Heart left ventricle (tissue), 16 donors: ENCODE measurements at places on chromosomes 7 and 10. TPM values are rescaled to one million over a fixed set of nuclear protein-coding genes. Genes with fewer than 3 reads are reported as not detected.

GRCh38 chr7:137073571-137074325, 205.3 kb downstream of the CHRM2 start:
- DNase-seq = no peak

FAM13C gene
- polyA plus RNA-seq = 1.00 TPM

DNA sequence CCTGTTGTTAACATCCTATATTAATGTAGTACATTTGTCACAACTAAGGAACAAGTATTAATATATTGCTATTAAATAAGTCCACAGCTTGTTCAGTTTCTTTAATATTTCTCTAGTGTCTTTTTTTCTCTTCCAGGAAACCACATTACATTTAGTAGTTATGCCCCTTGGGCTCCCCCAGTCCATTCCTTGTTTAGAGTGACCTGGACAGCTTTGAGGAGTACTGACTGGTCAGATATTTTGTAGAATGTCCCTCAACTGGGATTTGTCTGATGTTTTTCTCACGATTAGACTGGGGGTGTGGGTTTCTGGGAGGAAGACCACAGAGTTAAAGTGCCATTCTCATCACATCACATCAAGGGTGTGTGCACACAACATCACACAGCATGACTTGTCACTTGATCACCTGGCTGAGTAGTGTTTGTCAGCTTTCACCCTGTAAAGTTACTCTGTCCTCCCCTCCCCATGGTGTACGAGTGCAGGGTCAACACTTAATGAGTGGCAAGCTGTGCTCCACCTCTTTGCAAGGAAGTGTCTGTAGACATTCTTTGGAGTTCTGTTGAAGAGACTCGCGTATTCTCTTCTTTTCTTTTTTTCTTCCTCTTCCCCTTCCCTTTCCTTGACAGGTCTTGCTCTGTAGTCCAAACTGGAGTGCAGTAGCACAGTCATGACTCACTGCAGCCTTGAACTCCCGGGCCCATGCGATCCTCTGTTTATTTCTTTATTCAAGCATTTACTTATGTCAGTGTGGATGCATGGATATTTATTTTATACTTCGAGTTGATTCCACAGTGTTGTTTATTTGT, 10.2 kb downstream of the LMTK2 start:
- no peak for DNase-seq

DNA sequence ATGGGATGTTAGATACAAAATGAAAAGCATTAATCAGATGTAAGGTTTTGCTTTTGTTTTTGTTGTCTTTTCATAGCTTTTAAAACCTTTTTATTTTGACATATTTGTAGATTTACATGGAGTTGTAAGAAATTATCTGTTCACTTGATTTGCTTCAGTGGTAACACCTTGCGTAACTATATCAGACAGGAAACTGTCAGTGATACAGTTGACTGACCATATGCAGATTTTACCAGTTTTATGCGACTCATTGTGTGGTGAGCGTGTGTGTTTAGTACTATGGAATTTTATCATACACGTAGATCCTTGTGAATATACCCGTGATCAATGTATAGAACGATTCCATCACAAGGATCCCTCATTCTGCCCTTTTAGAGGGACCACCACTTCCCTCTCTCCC, 701.4 kb downstream of the SUGCT start:
- no peak for DNase-seq

GRCh38 chr10:129497013-129497412, 30.0 kb downstream of the MGMT start:
- no peak for DNase-seq

DNA sequence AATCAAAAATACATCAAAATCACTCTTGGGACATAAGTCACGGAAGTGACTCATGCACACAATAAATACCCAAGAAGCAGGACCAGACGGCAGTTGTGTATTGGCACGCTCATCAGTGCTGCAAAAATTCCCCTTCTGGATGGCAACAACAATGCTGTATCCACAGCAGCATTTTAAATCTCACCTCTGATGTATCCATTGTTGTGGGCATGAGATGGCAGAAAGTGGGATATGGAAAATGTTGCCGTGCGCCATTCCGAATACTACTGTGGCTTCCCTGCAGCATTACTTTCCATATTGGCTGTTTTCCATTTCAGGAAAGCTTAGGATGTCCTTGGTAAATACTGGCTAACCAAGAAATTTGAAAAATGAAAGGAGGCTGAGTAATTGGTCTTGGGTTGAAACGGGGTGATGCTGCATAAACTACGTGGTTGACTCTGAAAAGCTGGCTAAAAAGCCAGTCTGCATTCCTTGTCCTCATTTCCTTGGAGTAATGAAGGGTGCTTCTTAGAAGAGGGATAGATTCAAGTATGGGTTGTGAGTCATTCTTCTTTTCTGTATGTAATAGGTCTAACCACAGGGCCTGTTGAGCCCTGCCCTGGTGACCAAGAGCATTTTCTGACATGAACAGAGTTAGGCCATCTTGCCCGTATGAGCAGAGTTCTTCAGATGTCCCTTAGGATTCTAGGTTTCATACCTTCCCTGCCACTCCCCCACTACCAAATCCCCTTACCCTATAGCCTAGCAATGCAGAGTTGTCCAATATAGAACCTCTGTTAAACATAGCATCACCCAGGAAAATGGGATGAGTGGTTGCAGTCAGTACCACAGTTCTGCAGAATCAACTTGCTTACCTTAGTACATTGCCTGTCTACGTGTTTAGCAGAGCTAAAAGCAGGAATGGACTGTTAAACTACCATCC, 36.3 kb upstream of the TOMM7 start:
- no peak for DNase-seq

SEMA3A gene
- polyA plus RNA-seq = 0.39 TPM

DNA sequence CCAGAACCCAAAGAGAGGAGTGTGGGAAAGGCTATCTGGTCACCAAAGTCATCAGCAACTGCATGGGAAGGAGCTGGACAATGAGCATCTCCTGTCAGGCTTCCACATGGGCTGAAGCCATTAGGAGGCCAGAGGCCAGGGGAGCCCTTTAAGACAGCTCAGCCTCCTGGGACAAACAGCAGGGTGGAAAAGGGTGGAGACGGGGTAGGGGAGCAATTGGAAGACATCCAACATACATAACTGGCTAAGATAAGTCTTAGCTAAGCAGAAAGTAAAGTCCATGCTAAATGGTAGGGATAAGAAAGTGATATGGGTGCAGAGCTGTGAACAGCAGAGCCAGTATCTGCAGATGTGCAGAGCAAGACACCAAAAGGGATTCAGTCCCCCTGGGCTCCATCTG, 1.5 kb upstream of the OAT start:
- DNase-seq = no peak

C10orf67 gene
- polyA plus RNA-seq = 0.27 TPM

DNA sequence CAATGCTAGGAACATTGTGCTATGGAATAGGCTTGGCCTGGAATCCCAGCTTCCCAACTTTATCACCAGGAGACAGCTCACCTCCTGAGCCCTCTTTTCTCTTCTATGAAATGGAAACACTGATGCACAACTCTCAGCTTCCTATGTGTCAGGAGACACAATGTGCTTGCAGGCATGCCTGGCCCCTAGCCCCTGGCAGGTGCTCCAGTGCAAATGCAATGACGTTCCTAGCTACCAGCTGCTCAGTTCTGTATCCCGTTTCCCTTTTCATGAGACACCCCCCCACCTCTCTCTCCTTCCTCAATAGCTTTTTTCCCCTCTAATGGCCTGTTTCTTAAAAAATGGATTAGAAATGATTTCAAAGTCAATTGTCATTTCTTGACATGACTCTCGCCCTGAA, 30.7 kb downstream of the HABP2 start:
- DNase-seq = no peak

DNA sequence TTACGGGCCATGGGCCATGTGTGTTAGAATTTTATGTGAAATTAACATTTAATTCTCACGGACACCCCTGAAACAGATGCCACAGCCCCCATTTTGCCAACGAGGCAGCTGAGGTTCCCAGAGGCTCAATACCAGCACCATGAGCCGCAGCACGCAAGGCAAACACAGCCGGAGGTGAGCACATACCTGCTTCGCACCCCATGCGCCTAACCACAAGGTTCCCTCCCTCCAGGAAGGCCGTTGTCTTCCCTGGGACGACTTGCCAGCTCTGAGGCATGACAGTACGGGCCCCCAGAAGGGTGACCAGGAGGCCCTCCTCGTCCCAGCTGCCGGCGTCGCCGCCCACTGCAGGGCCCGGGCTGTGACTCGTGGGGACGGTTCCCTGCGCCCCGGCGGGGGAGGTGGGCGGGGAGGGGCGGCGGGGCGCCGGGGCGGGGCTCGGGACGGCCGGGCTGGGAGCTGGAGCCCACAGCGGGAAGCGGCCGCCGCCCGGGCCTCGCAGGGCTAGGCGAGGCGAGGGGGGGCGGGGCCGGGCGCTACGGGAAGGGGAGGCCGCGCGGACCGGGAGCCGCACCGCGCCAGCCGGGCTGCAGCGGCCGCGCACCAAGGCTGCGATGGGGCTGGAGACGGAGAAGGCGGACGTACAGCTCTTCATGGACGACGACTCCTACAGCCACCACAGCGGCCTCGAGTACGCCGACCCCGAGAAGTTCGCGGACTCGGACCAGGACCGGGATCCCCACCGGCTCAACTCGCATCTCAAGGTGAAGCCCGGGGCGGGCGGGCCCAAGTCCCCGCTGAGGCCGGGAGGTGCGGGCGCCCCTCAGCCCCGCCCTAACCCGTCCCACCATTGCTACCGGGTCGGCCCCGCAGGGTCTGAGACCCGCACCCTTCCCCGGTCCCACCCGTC, at the start of gene CAV2:
Gene CAV2 (plus strand): TSS at position 571 of the 910 bp plus-strand sequence. CDS start 44 bp downstream, at position 615.
- DNase-seq = peak; percentile 86

ACSL5 gene
- polyA plus RNA-seq = 7.6 TPM
